ENCODE measurements at places on chromosomes 11 and 22. TPM values are rescaled to one million over a fixed set of nuclear protein-coding genes. Genes with fewer than 3 reads are reported as not detected.

NCF4 gene
- total RNA-seq, result 6.8 TPM

TMEM25 gene
- total RNA-seq, result 57.1 TPM

OR8D1 gene
- not detected for total RNA-seq

PKDREJ gene
- total RNA-seq, result 0.10 TPM

BCO2 gene
- total RNA-seq, result 6.6 TPM

TMEM126B gene
- 48.6 TPM for total RNA-seq

CSTF3 gene
- total RNA-seq, result 8.4 TPM

PLAAT3 gene
- total RNA-seq, result 45.9 TPM

CHRNA10 gene
- 0.19 TPM for total RNA-seq

NLRP6 gene
- total RNA-seq, result 1.9 TPM
